ENCODE measurements at places on chromosomes 3 and 15. TPM values are rescaled to one million over a fixed set of nuclear protein-coding genes. Genes with fewer than 3 reads are reported as not detected.

FAM81A gene
- total RNA-seq = 3.8 TPM

DNA sequence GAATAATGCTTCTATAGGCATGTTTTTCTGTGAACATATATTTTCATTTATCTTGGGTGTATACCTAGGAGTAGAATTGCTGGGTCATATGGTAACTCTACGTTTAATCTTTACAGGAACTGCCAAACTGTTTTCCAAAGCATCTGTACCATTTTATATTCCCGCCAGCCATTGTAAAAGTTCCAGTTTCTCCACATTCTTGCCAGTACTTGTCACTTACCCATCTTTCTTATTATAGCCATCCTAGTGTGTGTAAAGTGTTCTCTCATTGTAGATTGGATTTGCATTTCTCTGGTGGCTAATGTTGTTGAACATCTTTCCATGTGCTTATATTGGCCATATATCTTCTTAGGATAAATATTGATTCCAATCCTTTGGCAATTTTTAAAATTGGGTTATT, 31.2 kb upstream of the CFAP20DC start:
- no peaks in the 10 kb centered on the region for H3K4me1 ChIP-seq
- no peak overlapping the region for H3K27ac ChIP-seq
- no peak for DNase-seq
- peaks cover 5% of the 10 kb centered on the region for H3K27me3 ChIP-seq

ZNF710 gene
- 38.7 TPM for total RNA-seq

DNA sequence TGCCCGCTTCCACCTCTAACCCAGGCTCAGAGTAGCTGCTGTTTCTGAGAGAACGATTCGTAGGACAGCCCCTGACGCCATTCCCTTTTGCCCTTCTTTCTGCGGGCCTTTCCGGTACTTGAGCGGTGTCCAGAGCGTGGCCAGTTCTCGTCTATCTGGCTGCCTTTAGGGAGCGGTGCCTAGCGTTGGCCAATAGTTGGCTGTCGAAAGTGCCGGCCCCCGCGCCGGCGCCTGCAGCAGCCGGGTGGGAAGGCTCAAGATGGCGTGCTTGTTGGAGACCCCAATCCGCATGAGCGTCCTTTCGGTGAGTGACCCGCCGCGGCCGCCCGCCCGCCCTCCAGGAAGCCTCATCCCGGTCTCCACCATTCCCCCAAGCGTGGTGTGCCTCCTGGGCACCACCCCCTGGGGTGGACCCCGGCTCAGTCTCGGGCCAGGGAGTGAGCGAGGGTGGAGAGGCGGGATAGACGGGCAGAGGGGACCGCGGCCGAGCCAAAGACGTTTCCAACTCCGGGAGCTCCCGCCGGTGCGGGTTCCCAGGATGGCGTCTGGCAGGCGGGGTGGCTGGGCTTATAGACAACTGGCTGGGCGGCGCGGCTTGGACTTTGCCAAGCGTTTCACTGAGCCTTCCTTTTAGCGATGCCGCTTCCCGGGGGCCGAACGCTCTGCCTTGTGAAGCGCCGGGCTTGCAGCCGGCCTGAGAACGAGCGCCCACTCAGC, at the start of gene ARMC8:
ARMC8 (plus strand) TSS at position 6 of the 717 bp plus-strand sequence; CDS start at position 260, 254 bp downstream.
- peaks cover 2% of the 10 kb centered on the region for H3K36me3 ChIP-seq
- peak within 1 kb of the TSS; percentile 89 for H3K27ac ChIP-seq
- no peak for DNase-seq
- peaks cover 19% of the 10 kb centered on the region for H3K27me3 ChIP-seq
- peaks cover 17% of the 10 kb centered on the region for H3K4me1 ChIP-seq
- H3K4me3 ChIP-seq = peak within 1 kb of the TSS; percentile 91

GRCh38 chr3:42780398-42780797, 7.3 kb upstream of the CCDC13 start:
- H3K4me1 ChIP-seq = no peaks in the 10 kb centered on the region
- no peak overlapping the region for H3K27ac ChIP-seq
- H3K27me3 ChIP-seq = no peaks in the 10 kb centered on the region
- DNase-seq = no peak

- H3K4me1 ChIP-seq = peaks cover 30% of the 10 kb centered on the region
- no peaks in the 10 kb centered on the region for H3K27me3 ChIP-seq
- peaks cover 6% of the 10 kb centered on the region for H3K36me3 ChIP-seq
- no peak for DNase-seq
- peak overlapping the region; percentile 9 for H3K27ac ChIP-seq
- H3K4me3 ChIP-seq = no peak overlapping the region
Measured at GRCh38 chr15:74463634-74464033, 2.7 kb upstream of the UBL7 start.

CCDC39 gene
- total RNA-seq = not detected

DNA sequence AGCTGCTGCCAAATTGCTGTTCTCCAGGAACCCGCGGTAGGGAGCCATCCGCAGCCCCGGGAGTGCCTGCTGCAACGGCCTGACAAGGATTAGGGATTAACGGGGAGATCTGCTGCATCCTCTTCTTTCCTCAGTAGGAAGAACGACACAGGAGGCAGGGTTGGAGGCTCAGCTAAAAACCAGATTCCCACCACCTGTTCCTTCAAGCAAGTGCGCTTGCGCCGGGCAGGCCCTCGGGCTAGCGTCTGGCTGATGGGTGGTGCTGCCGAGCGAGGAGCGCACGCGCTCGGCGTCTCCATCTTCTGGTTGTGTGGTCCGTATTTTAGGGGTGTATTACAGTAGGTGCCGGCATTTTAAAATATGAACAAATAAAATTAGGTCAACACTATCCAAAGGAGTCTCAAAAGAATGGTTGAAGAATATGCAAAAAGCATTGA, 25.4 kb upstream of the SLC25A26 start:
- H3K36me3 ChIP-seq = no peaks in the 10 kb centered on the region
- H3K4me3 ChIP-seq = no peak overlapping the region
- H3K27me3 ChIP-seq = peaks cover 3% of the 10 kb centered on the region
- H3K27ac ChIP-seq = no peak overlapping the region
- DNase-seq = no peak

HTR3E gene
- not detected for total RNA-seq

TGM5 gene
- 0.42 TPM for total RNA-seq

U2SURP gene
- 169 TPM for total RNA-seq

ADIPOQ gene
- not detected for total RNA-seq

DNA sequence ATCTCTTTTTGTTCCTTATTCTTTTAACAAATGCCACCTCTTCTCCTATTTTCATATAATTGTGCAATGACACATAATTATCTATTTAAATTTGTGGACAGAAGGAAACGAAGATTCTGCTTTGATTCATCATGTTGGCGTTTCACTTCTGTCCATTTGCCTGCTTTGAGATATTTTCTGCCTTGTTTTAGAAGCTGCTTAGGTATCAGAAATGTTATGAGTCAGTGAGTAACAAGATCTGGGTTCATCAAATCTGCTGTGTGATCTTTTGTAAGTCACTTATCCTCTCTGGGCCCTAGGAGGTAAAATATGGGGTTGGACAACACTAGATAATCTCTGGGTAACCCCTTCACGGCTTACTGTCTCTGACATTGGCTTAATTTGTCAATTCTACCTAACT, 7.3 kb upstream of the MINDY4B start:
- H3K4me3 ChIP-seq = no peak overlapping the region
- H3K27ac ChIP-seq = no peak overlapping the region

- no peak overlapping the region for H3K4me3 ChIP-seq
- peaks cover 77% of the 10 kb centered on the region for H3K36me3 ChIP-seq
- peak; percentile 76 for DNase-seq
- H3K27me3 ChIP-seq = no peaks in the 10 kb centered on the region
Measured at GRCh38 chr15:63752075-63752684, 81.6 kb downstream of the HERC1 start.

DNA sequence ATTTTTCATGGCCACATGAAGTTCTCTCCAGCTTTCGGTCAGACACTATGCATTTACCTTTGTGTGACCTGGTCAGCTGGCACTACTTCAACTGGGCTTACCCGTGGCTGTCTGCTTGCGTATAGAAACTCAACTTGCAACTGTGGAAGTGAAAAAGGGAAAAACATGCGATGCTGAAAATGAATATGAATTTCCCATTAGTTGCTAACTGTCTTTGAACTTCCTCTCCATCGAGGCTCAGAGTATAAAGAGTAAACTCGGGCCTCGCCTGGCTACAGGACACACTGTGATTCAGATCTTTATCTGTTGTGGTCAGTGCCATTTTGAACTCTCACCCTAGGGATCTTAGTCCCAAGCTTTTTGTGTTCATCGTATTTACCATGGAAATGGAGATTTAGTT, 26.8 kb downstream of the NFKBIZ start:
- H3K4me1 ChIP-seq = peaks cover 10% of the 10 kb centered on the region
- no peak overlapping the region for H3K27ac ChIP-seq

GRCh38 chr15:71066983-71067382, 48.3 kb upstream of the THSD4 start:
- no peak for DNase-seq
- no peak overlapping the region for H3K4me3 ChIP-seq
- H3K36me3 ChIP-seq = no peaks in the 10 kb centered on the region
- H3K27me3 ChIP-seq = no peaks in the 10 kb centered on the region
- H3K4me1 ChIP-seq = no peaks in the 10 kb centered on the region

- no peaks in the 10 kb centered on the region for H3K36me3 ChIP-seq
- H3K27me3 ChIP-seq = no peaks in the 10 kb centered on the region
- no peak overlapping the region for H3K4me3 ChIP-seq
- no peak for DNase-seq
- no peaks in the 10 kb centered on the region for H3K4me1 ChIP-seq
Measured at GRCh38 chr15:28873585-28874190, 12.1 kb upstream of the APBA2 start.

CIDEC gene
- total RNA-seq = not detected

CPA3 gene
- total RNA-seq = not detected

CMTM8 gene
- not detected for total RNA-seq

GRCh38 chr3:123449102-123449996, 459 bp upstream of the ADCY5 start:
- H3K27me3 ChIP-seq = peaks cover 34% of the 10 kb centered on the region
- H3K4me3 ChIP-seq = peak overlapping the region; percentile 47
- peak; percentile 42 for DNase-seq
- peaks cover 13% of the 10 kb centered on the region for H3K4me1 ChIP-seq
- H3K36me3 ChIP-seq = no peaks in the 10 kb centered on the region
- no peak overlapping the region for H3K27ac ChIP-seq

- H3K36me3 ChIP-seq = no peaks in the 10 kb centered on the region
- DNase-seq = no peak
Measured at GRCh38 chr15:89928421-89928820, 15.7 kb upstream of the ARPIN start.

GRCh38 chr3:136109499-136109898, 86.6 kb downstream of the MSL2 start:
- no peaks in the 10 kb centered on the region for H3K27me3 ChIP-seq
- H3K36me3 ChIP-seq = no peaks in the 10 kb centered on the region
- H3K4me3 ChIP-seq = no peak overlapping the region

- H3K4me3 ChIP-seq = no peak overlapping the region
- H3K27me3 ChIP-seq = no peaks in the 10 kb centered on the region
- H3K4me1 ChIP-seq = no peaks in the 10 kb centered on the region
- no peak overlapping the region for H3K27ac ChIP-seq
- no peaks in the 10 kb centered on the region for H3K36me3 ChIP-seq
Measured at GRCh38 chr3:118080889-118081288, 953.8 kb downstream of the IGSF11 start.

DNA sequence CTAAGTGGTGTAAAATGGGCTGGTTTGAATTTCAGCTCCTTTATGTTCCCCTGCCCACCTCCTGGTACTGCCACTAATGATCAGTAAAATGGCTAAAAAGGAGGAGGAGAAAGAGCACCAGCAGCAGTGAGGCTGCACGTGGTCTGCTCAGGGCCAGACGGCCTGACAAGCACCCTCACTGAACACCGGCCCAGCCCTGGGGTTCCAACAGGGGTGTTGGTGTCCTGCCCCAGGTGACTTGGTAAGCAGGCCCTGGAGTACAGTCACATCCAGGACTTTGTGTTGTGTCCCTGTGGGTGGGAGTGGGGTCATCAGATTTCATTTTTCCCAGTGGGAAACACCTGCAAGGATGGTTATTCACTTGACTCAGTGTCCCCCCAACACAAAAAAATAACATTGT, 5.4 kb downstream of the BAHD1 start:
- H3K27me3 ChIP-seq = no peaks in the 10 kb centered on the region
- peaks cover 4% of the 10 kb centered on the region for H3K36me3 ChIP-seq
- H3K27ac ChIP-seq = no peak overlapping the region
- no peak for DNase-seq
- H3K4me3 ChIP-seq = no peak overlapping the region

- H3K27me3 ChIP-seq = no peaks in the 10 kb centered on the region
- no peaks in the 10 kb centered on the region for H3K4me1 ChIP-seq
- no peak for DNase-seq
- H3K4me3 ChIP-seq = no peak overlapping the region
Measured at GRCh38 chr3:27658741-27659140, 63.4 kb downstream of the EOMES start.

PRKCD gene
- total RNA-seq = 46.7 TPM

- H3K27ac ChIP-seq = no peak overlapping the region
- H3K27me3 ChIP-seq = no peaks in the 10 kb centered on the region
- no peaks in the 10 kb centered on the region for H3K36me3 ChIP-seq
- H3K4me1 ChIP-seq = no peaks in the 10 kb centered on the region
- DNase-seq = no peak
Measured at GRCh38 chr15:32951736-32952464, 234.1 kb downstream of the GREM1 start.

DNA sequence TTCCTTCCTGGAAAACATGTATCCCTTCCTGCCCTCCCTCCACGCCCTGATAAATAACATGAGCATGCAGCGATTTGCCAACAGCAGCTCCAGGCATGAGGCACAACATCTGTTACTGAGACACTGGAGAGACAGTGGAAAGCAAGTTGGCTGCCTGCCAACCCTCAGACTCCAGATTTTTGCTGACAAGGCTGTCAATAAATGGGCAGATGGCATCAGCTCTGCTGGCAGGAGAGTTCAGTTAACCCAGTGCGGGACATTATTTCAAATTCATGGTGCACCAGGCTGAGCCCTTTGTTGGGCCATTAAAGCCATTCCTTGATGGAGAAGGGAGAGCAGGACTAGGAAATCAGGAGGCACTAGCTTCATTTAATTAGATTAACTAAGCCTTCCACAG, 293.3 kb downstream of the MEX3B start:
- H3K4me1 ChIP-seq = no peaks in the 10 kb centered on the region
- H3K27me3 ChIP-seq = no peaks in the 10 kb centered on the region
- DNase-seq = no peak
- no peak overlapping the region for H3K4me3 ChIP-seq

GRCh38 chr3:111924283-111924682, 54.5 kb upstream of the ABHD10 start:
- no peaks in the 10 kb centered on the region for H3K27me3 ChIP-seq
- H3K27ac ChIP-seq = no peak overlapping the region
- DNase-seq = no peak
- peaks cover 2% of the 10 kb centered on the region for H3K36me3 ChIP-seq
- no peak overlapping the region for H3K4me3 ChIP-seq

GRCh38 chr15:49103002-49103401, 52.4 kb downstream of the COPS2 start:
- no peaks in the 10 kb centered on the region for H3K27me3 ChIP-seq
- peaks cover 2% of the 10 kb centered on the region for H3K36me3 ChIP-seq
- no peak overlapping the region for H3K27ac ChIP-seq
- DNase-seq = no peak
- no peak overlapping the region for H3K4me3 ChIP-seq

FOXB1 gene
- not detected for total RNA-seq

TFG gene
- total RNA-seq = 44.0 TPM
